Esophagus squamous epithelium (tissue), 5 donors: ENCODE measurements at places on chromosomes 5 and 9.

DNA sequence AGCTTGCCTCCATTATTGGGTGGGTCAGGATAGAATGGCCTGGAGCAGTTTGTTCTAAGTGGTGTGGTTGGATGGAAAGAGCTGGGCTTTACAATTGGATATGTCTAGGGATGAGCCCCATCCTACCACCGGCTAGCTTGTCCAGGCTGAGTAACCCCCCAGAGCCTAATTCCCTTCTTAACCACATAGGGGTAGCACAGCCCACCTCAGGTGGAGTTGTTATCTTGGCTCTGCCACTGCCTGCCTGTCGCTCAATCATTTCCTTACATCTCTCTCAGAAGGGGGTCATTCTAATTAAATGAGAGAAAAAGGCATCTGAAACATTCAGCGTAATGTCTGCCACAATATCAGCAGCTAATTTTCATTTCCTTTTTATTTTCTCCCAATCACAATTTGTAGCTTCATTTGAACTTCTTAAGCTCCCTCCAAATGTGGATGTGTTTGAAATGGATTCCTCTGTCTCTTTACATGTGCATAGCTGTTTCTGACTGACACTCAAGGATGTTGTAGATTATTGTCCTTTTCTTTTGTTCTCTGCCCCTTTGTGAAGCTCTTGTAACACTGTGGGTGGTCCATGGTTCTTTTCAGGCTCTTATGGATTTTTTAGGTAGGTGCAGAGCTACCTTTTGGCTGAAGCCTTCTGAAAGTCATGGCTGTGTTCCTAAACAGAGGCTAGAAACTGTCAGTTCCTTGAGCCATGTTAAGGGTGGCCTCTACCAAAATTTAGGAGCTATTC lies 383.1 kb upstream of the KLF4 start:
- no peak for DNase-seq

DNA sequence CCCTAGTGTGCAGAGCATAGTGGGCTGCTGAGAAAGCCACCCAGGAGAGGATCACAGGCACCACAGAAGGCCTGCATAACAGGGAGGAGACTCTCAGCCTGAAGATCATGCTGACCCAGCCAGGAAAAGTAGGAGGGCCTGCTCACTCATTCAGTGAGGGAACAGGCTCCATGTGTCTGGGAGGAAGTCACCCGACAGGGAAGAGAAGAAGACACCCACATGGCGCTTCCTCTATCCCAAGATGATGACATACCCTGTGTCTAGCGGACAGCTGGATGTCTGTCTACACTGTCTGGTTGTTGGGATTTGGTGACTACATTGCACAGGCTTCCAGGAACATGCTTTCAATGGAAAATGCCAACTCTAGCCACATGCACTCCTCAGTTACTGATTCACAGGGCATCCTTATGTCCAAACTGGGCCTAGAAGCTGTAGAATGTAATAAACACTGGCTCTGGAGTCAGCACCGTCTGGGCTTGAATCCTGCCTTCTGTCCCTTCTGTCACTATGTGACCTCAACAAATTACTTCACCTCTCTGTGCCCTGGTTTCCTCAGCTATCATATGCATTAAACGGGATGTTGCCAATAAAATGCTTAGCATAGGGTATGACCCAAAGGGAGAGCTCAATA lies 47.6 kb downstream of the KLHL3 start:
- no peak for DNase-seq

DNA sequence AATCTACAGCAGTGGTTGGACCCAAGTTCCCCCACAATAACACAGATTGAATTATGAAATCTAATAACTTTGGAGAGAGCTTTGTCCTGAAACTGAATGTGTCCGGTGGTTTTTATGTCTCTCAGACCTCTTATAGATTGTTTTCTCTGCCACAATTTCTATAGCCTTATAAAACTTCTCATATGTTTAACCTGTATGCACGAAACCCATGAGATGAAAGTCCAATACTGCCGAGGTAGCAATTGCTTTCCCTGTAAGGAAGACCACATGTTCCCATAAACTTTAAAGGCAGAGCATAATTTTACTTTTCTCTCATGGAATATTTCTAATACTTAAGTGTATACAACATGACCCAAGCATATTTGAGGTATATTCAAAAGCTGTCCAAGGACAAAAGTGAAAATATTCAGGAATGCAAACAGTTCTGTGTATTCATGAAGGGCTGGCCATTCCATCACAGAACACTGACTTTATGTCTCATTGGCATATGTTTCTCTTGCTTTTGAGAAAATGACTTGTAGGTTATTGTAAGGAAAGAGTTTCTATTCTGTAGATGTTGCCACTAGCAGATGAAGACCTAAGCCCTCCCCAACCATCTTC lies 94.4 kb upstream of the TLE4 start:
- DNase-seq: no peak

GRCh38 chr5:111954516-111955395 lies 197.8 kb upstream of the NREP start:
- DNase-seq: no peak

- DNase-seq: no peak
These were observed 228.7 kb downstream of the DCP2 start for GRCh38 chr5:113205323-113205722.

DNA sequence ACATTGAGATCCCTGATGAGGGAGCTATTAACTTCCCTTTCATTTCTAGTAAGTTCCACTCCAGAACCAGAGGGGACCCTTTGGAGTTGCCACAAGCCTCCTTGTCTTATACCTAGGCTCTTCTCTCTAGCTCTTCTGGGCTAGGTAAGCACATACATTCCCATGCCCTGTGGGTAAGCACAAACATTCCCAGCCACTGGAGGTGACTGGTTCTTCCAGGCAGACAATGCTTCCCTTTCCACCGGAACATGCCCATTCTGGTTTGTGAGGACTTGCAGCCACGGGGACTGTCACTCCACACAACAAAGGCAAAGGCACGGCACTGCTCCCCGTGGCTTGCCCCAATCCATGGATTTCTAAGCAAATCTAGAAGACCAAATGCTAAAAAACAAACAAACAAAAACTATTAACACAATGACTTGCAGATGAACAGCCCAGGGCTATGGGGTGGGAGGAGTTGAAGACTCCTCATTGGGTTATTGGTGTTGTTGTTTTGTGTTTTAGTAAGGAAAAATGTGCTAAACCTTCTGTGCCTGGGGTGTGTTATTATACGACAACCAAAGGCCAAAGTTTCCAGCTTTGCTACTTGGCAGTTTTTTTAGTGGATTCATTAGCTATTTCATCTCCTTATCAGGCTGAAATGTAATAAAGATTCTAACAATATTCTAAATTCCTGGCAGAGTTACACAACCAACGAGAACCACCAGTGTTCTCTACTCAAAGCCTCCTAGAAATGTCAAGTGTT lies 276.2 kb downstream of the SYK start:
- no peak for DNase-seq

GRCh38 chr9:98564714-98565113 lies 144.0 kb downstream of the GABBR2 start:
- DNase-seq: no peak

GRCh38 chr5:102536323-102536928 lies 37.6 kb upstream of the SLCO6A1 start:
- DNase-seq: no peak

DNA sequence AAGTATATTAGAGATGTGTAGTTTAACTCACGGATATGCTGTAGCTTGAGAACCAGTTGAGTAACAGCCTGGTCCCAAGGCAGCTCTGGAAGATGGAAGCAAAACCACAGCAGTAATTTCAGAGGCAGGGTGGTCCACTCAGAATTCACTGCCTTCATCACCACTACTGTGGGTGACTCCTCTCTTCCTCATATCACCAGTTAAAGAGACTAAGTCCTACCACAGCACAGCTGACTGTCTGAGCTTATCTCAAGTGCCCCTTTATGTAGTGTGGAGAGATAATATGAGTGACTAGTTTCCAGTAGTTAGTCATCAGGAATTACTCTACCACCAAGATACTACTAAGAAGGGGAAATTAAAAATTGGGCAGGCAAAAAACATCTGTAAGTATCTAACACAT lies 1571.2 kb upstream of the C9orf72 start:
- no peak for DNase-seq

- no peak for DNase-seq
These were observed 55.8 kb downstream of the NFIB start for GRCh38 chr9:14258156-14258555.

DNA sequence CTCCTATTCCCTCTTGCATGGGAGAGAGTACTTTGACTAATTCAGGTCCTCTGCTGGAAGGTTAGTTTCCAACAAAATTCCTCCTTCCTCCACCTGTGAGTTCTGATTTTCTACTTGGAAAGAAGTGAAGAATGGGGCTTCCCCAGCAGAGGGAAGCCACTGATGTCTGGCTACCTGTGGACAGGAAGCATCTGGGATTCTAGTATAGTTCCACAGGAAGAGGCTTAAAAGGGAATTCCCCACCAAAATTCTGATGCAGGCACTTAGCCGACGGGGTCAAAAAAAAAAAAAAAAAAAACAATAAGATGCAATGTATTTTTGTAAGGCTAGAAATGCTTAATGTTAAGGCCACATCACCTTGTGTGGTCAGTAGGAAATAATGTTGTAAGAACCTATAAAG lies 33.4 kb downstream of the PCDHGC5 start:
- no peak for DNase-seq

GRCh38 chr5:177035976-177036375 lies 13.5 kb downstream of the ZNF346 start:
- no peak for DNase-seq

- no peak for DNase-seq
These were observed 139.8 kb downstream of the SLIT3 start for GRCh38 chr5:169161022-169161680.

DNA sequence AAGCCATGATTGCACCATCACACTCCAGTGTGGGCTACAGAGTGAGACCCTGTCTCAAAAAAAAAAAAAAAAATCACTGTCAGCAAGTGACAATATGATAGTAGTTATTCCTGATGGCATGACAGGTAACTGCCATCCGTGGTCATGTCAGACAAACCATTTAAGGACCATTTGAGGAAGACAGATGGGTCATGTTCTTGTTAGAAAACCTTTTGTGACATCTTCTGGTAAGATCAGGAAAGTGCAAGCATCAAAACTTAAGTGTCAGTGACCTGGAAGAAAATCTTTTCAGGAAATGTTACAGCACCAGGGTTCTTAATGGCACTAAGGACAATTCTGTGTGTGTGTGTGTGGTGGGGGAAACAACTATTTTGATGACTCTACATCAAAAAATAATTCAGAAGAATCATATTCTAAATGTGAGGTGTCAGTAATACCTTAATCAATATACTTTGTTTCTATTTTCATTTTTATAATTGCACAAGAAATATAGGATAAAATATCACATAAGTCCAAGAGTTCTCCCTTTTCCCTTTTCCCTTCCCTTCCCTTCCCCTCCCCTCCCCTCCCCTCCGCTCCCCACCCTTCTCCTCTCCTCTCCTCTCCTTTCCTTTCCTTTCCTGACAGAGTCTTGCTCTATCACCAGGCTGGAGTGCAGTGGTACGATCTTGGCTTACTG lies 17.8 kb downstream of the SLC38A9 start:
- no peak for DNase-seq

DNA sequence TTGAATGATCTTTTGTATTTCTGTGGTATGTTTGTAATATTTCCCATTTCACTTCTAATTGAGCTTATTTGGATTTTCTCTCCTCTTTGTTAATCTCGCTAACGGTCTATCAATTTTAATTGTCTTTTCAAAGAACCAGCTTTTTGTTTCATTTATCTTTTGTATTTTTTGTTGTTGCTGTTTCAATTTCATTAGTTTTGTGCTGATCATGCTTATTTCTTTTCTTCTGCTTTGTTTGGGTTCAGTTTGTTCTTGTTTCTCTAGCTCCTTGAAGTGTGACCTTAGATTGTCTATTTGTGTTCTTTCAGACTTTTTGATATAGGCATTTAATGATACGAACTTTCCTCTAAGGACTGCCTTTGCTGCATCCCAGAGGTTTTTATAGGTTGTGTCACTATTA lies 28.4 kb upstream of the SNCAIP start:
- DNase-seq: no peak

- no peak for DNase-seq
These were observed 1637.8 kb upstream of the C9orf72 start for GRCh38 chr9:29211003-29211579.

DNA sequence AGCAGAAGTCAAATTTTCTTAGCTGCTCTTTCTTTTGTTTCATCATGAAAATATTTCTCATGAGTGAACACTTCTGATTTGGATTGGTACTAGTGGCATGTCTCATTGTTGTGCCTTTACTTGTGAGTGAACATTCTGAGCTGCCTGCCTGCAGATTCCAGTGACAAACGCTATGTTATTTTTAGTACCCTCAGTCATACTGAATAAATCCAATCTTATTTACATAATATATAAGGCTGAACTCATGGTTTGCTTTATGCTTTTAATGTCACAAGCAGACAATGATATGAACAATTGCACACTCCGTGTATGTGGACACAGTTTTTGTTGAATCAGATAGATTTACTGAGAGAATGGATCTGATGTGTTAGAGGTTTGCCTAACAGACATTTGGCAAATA lies 67.8 kb downstream of the ACTBL2 start:
- DNase-seq: no peak

DNA sequence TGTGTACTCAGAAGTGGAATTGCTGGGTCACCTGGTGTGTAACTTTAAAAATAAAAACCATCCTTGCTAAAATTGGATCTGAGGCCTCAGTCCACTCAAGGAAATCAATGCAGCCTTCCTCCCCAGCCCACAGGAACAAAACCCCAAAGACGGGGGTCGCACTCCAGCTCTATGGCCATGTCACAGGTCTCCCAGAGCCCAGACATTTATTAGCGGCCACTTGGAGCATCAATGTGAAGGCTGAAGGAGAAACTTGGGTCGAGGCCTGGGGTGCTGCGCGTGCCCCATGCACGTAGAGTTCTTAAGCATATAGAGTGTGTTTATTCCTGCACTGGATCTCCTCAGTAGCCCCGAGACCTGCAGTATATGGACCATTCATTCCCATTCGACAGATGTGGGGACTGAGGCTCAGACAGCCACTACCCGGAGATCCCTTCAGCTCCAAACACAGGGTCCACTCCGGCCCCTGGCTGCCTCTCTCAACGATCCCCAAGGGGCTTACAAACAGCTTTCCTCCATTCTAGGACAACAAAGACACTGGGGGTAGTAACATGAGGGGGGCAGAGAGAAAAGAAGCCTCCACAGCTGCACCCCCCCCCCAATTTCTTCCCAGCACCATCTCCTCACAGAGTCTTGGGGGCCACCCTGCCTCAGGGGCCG lies 14.3 kb upstream of the OLFM1 start:
- no peak for DNase-seq

GRCh38 chr9:69996967-69997366 lies 46.7 kb upstream of the MAMDC2 start:
- no peak for DNase-seq

GRCh38 chr5:14869668-14870164 lies 1.9 kb downstream of the ANKH start:
- no peak for DNase-seq

GRCh38 chr5:80926979-80927656 lies 33.0 kb upstream of the RASGRF2 start:
- DNase-seq: no peak

- DNase-seq: no peak
These were observed 670 bp downstream of the EDIL3 start for GRCh38 chr5:84383816-84384603.

- no peak for DNase-seq
These were observed 88.5 kb upstream of the SLC25A48 start for GRCh38 chr5:135745897-135746500.
